ENCODE measurements at places on chromosomes 4 and X.
A peak's percentile ranks its signal among the peaks of the same experiment; 100 is the strongest.

- DNase-seq = no peak
These were observed 90.7 kb upstream of the PCDH18 start for GRCh38 chr4:137623013-137623412.

- no peak for DNase-seq
These were observed 55.3 kb downstream of the GPR143 start for GRCh38 chrX:9710332-9710731.

DNA sequence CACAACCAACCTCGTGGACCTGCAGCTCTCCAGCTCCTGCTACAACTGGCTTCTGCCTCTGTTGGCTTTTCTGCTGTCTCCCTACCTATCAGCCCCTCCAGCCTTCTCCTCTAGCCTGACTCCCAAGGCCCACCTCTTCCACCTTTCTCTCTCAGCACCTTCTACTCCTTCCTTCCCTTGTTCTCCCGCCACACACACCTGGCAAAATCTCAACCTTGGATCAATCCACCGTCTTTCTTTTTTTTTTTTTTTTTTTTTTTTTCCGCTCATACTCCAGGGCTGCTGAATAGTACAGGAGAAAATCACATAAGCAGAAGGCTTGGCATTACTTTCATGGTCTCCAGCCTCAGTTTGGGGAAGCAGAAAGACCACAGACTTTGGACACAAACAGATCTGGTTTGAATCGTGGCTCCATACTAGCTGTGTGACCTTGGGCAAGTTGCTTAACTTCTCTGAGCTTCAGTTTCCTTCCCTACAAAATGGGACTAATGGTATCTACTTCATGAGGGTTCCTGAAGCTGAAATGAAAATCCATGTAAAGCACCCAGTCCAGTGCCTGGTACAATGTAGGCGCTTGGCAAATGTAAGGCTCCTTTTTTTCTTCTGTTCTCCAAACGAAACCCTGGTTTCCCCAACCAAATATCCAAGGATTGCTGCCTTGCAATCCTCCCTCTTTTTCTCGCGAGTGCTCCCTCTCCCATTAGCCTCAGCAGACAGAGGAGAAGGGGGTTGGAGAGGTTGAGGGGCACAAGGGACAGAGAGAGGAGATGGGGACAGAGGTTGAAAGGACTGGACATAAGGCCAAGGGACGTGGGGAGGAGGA lies 1.7 kb downstream of the FGD1 start:
- no peak for DNase-seq

DNA sequence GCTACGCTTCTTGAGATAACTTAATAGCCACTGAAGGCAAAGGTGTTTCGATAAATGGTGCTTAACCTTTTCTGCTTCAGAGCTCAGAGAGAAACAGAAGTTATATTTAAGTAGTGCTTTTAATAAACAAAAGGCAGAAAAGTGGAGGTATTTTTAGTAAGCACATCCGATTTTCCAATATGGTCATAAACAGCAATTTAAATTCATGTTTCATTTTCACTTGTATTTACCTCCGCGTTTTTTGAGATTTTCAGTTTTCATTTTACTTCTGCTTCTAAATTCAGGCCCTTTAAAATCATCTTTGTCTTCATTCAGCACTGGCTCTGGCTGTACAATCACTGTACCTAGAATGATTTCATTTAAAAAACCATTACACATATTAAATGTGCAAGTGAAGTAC lies 92.4 kb downstream of the ATRX start:
- no peak for DNase-seq

GRCh38 chrX:2272337-2272736 lies 228.4 kb downstream of the DHRSX start:
- no peak for DNase-seq

DNA sequence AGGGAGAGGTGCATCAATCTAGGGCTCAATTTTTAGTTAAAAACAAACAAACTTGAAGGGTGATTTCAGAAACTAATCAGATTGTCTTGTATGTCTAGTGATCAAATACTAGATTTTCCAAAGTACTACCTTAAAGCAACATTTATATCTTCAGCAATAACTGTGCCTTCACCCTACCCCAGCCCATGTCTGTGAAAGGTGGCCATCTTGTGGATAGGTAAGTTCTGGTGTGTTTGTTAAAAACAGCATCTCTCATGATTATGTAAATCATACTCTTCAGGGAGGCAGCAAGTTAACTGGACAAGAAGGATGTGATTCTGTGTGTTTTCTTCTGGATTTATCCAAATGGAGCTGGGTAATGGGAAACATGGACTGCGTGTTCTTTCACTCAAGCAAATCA lies 81.4 kb upstream of the ACSL1 start:
- DNase-seq = no peak

DNA sequence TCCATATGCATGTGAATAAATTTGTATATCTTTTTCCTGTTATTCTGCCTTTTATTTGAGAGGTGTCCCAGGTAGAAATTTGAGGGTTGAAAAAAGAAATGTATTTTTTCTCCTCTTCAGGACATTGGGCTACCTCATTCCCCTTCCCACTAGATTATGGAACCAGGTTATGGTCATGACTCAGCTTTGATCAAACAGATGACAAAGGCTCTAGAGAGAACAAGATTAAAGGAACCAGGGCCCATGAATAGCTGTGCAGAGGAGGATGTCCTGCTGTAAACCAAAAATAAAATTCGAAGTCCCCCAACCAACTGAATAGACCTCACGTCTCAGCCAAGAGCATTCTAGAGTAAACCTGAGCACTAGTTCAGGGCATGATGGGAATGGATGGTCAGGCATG lies 313.2 kb downstream of the RAPGEF2 start:
- DNase-seq = no peak

GRCh38 chrX:152149648-152150047 lies 11.3 kb upstream of the MAGEA10 start:
- DNase-seq = no peak

GRCh38 chr4:19982556-19982955 lies 269.1 kb upstream of the SLIT2 start:
- no peak for DNase-seq

- DNase-seq = no peak
These were observed 146.2 kb downstream of the PCDH7 start for GRCh38 chr4:30866346-30866745.

DNA sequence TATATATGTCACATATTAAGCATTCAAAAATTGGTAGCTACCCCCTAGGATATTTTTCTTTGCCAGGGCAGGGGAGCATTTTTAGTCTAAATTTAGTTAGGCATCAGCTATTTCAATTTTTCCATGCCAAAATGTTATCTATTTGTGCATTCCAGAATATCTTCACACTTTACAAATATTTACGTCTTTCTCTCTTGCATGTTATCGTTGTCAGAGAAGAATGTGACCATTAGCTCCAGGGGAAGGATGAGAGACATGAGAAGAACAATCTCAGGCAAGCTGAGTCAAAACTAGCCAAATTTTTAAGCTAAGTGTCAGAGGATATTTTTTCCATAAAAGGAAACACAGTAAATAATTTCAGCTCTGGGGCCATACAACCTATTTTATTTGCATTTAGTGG lies 885.0 kb upstream of the EPHA5 start:
- no peak for DNase-seq

GRCh38 chr4:118352843-118353533 lies at the start of gene PRSS12:
Gene PRSS12, minus strand, starts transcription at chr4:118353003. Its CDS starts 283 bp downstream, at chr4:118352720.
- peak; percentile 16 for DNase-seq

DNA sequence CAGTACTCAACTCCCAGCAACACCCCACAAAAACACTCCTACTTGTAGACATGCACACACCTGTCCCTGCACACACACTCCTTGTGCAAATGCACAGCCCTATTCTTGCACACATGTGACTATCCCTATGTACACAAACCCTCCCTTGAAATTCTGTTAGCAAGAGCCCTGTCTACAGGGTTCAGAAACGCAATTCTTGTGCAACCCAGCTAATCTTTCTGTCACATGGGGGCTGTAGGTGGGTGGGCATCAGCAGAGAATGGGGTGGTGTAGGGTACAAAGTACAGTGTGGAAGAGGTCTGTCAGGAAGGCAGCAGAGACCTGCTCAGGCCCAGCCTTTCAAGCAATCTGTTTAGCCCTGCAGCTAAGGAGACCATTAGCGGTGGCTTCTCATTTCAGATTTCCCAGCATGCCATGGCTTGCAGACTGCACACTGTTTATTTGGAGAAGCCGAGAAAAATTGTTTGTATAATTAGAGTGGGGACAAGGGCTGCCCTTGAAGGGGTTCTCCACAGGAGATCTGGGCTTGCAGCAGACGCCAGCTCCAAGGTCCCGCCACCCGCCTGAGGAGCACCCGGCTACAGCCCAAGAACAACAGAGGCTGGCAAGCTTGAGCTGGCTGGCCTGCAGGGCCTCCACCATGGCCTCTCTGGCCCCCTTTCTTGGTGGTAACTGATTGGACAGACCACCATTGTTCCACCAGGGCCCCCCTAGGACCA lies 144.0 kb upstream of the PJA1 start:
- no peak for DNase-seq

- no peak for DNase-seq
These were observed 88.0 kb downstream of the IRF2 start for GRCh38 chr4:184386271-184386781.

DNA sequence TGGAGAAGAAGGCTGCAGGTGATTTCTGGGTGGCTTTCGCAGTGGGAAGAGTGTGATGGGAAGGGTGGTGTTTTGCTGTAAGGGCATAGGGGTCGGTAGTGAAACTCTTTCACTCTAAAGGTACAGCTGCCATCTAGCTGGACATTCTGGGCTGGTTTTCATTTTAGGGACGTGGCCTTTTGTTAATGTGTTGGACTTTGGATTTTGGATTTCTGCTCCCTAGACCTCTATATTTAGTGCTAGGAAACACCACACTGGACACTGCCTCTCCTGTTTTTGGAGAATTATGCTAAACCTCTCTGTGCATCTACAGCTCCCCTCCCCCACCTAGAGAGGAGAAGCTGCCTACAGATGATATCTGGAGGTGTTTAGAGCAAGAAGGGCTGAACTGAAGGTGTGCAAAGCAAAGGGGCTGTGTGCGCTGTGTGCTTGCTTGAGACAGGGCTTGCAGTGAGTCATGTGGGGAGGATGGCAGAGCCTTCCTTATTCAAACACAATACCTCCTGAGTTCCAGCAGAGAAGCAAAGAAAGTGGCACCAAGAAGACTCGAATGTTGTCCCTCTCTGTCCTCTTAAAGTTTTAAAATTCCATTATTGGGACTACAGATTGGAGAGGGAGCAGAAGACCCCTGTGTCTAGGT lies 47.9 kb downstream of the STARD8 start:
- no peak for DNase-seq

DNA sequence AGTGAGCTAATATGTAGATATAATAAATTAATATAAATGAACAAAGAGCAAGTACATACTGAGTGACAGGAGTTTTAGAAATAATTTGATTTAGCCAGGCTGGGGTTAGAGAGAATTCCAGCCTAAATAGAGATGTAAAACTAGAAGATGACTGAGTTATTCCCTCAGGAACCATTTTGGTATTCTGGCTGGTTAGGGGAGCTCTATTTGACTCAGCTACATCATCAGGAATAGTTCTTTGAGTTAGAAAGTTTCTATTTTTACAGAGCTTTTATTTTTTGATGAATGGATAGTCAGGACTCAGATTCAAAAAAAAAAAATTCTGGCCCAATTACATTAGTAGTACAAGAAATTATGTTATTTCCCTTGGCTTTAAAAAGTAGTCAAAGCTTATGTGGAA lies 180.4 kb upstream of the MID1 start:
- DNase-seq = no peak

- peak; percentile 74 for DNase-seq
These were observed 230.6 kb downstream of the PTTG2 start for GRCh38 chr4:38190717-38191178.

- no peak for DNase-seq
These were observed 857 bp downstream of the SCML1 start for GRCh38 chrX:17737986-17738713.

- DNase-seq = no peak
These were observed 23.8 kb upstream of the CD38 start for GRCh38 chr4:15754323-15754722.
